Activated CD4-positive, CD25-positive, alpha-beta regulatory T cell (primary cell): ENCODE measurements at places on chromosomes 2 and 18.

DNA sequence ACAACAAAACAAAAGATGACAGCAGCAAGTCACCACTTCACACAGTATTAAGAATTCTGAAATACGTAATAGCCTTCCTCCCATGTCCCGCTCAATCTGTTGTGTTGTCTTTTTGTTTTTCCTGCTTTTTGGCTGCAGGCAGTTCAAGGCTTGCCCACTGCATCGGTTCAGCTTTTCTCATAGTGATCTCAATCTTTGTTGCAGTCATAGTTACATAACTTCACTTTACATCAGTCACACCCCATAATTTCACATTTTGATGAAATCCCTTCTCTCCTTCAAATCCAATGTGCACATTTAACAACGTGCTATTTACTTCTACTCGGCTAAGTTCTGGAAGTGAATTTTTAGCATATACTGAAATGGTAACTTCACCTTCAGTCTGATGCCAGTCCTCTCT lies 33.8 kb upstream of the HAAO start:
- no peak for DNase-seq

GRCh38 chr2:120976501-120977307 lies 241.0 kb downstream of the GLI2 start:
- no peak for DNase-seq

- no peak for DNase-seq
These were observed 188.2 kb upstream of the SYT4 start for GRCh38 chr18:43465483-43465882.

DNA sequence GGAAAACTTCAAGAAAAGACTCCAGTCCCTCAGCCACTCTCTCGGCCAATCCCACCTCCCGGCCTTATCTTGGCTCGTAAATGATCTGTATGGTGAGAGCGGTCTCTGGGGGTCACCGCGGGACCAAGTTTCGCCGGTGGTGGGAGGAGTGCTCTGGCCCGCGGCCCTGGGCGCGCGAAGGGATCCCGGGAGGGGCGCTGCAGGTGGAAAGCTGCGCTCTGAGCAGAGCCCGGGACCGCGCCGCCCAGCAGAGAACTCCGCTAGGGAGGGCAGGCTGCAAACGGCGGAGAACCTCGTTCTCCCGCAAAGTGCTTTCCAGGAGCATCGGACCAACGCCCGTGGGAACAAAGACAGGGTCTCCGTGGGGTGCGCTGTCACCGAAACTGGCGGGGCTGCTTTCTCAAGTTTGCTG lies 622 bp downstream of the LRP2 start:
- no peak for DNase-seq

- DNase-seq: no peak
These were observed 134.6 kb downstream of the TMEFF2 start for GRCh38 chr2:192060161-192060560.

- no peak for DNase-seq
These were observed 165.9 kb upstream of the MSH6 start for GRCh38 chr2:47617028-47617427.

GRCh38 chr2:239601201-239601851 lies 200.5 kb upstream of the HDAC4 start:
- no peak for DNase-seq

- DNase-seq: no peak
These were observed 301.9 kb upstream of the KYNU start for GRCh38 chr2:142575561-142575960.

- DNase-seq: no peak
These were observed 259.3 kb downstream of the SOX11 start for GRCh38 chr2:5951471-5951870.

- no peak for DNase-seq
These were observed 62.4 kb downstream of the TXNL1 start for GRCh38 chr18:56575819-56576663.

GRCh38 chr2:85711578-85712060 lies 17.5 kb downstream of the GNLY start:
- DNase-seq: no peak

DNA sequence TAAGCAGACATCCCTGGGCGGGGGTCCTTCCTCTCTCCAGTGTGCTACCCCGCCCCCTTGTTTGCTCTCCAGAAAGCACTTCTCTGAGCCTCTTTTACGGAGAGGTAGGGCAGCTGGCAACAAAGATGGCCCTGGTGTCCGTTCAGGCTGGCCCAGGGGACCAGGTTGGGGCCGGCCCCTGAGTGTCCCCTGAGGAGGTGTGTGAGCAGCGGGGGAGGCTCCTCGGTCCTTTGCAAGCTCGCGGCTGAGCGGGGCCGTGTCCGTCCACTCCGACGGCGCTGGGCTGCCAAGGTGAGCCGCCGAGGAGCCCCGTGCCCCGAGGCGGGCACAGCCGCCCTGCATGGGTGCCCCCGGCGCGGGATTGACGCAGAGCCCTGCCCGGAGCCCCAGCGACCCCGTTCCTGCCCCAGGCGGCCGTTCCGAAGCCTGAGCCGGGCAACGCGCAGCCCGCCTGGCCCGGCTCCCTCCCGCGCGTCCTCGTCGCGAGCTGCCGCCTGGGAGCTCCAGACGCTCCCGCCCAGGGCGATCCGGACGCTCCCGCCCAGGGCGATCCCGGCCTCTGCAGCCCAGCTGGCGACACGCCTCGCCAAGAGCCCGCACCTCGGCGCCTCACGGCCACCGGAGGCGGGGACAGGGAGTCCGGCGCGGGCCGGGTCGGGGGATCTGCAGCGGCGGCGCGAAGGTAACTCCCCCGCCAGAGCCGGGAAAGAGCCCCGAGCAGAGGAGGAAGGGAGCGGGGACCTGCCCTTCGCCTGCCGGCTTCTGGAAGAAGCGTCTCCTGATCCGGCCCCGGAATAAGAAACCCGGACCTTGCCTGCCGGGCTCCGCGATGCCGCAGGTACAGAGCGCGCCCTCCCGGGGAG lies at the start of gene PROKR1:
TSS of gene PROKR1 (plus strand) at position 569 of the 863 bp plus-strand sequence. CDS start 2,243 bp downstream, outside the sequence.
- no peak for DNase-seq

DNA sequence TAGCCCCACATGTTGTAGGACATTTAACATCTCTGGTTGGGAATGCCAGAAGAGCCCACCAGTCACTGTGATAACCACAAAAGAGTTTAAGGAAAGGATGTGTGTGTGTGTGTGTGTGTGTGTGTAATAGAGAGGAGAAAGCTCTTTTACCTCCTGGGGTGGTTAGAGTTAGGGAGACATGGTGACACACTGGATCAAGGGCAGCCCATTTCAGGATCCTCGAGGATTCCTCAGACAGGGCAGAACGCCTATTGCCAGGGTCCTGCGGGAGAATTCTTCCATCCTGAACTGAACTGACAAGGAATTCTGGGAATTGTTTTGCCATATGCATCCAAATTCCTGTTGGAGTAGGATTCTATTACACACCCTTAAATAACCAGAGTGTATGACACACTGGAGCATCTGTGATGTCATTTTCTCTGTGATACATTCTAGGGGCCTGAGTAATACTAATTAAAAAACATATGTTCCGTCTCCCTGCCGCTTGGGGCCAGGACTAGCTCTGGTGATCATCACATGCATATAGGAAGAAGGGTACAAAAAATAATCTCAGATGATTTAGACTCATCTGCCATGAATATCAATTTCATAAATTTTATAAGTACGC lies 156.4 kb upstream of the MMADHC start:
- DNase-seq: no peak

- DNase-seq: no peak
These were observed 709 bp downstream of the PTPN2 start for GRCh38 chr18:12883372-12883683.

DNA sequence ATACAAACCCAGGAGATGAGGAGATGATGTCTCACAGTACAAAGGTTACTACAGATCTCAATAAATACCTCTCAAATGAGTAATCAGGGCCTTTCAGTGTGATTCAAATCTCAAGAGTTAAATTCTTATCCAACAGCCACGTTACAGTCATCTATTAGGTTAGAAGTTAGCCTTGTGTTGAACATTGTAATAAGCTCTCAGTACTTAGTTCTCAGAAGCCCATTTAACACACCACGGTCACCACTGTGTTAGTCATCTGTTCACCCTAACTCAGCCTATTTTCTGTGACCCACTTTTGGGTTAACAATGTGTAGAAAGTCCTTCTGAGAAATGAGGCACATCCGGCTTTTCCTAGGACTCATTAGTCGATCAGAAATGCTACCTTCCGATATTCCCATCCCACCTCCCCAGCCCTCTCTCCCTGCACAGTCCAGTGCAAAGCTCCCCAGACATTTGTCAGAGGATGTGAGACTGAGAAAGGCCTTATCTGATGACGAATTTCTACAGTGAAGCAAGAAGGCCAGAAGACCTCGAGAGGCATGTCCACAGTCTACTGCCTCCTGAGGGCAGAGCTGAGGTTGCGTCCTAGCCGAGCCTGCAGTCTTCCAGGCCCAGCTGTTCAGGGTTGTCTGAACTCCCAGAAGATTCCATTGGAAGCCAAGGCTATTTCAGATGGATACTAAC lies 92.6 kb downstream of the ACTR2 start:
- no peak for DNase-seq

GRCh38 chr18:80175451-80176204 lies 66.6 kb downstream of the ADNP2 start:
- peak; percentile 20 for DNase-seq

DNA sequence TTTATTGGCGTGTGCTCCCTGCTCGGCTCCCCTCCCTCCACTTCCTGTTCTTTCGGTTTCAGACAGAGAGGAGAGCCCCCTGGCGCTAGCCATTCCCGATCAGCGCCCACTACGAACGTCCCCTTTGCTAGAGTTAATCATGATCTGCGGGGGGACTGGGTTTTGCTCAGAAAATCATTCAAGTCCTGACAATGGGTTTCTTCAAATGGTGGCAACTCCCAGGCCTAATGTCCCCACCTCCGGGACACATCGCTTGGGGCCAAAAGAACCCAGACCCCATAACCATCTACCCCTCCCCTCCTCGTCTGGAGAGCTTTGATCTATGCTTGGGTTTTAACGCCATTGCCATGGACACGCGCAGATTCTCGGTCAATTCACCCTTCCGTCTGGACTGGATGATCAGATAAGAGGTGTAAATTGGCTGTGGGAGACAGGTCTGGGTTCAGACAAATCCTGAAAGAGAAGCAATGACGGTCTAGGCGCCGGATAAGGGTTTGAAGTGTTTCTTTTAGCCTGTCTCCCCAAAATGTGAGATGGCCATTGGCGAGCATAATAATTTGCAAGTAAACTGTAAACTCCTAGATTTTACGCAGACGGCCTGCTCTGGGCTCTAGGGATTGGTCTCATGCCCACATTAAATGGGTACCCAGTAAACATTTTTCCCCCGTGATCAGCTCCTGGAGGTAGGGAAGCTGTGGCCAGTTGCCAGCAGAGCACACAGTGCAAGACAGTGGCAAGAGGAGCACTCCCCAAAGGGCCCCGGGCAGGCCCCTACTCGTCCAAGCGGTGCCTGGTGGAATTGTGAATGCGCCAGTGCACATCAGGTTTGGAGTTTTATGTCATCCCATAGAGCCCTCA lies 4.7 kb downstream of the NRP2 start:
- no peak for DNase-seq

- DNase-seq: no peak
These were observed 38.7 kb downstream of the SCG2 start for GRCh38 chr2:223563462-223563861.

DNA sequence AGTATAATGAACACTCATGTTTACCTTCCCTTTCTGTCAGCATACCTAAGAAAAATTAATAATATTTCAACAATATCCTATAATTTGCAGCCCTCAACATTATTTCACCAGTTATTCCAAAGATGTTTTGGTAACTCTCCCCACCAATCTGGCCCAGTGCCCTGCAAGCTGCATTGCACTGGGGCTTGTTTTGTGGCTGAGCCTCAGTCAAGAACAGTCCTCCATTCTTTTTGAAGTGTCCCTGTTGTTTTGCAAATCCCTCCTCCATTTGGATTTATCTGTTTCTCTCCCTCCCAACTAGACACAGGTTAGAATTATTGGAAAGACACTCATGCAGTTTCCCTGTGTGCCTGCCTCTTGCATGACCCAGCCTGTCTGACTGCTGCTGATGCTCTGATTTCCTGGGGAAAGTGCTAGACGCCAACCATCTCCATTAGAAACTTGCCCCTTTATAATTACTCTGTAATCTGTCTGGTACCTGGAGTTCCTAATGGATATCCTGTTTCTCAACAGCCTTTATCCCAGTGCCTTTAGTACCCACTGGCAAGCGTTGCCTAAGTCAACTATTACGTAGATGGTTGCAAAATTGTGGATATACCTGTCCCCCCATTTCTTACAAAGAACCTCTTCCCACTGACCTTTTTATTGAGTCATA lies 60.2 kb downstream of the EIF5B start:
- no peak for DNase-seq

GRCh38 chr18:13455960-13456481 lies 237.5 kb downstream of the LDLRAD4 start:
- DNase-seq: no peak

DNA sequence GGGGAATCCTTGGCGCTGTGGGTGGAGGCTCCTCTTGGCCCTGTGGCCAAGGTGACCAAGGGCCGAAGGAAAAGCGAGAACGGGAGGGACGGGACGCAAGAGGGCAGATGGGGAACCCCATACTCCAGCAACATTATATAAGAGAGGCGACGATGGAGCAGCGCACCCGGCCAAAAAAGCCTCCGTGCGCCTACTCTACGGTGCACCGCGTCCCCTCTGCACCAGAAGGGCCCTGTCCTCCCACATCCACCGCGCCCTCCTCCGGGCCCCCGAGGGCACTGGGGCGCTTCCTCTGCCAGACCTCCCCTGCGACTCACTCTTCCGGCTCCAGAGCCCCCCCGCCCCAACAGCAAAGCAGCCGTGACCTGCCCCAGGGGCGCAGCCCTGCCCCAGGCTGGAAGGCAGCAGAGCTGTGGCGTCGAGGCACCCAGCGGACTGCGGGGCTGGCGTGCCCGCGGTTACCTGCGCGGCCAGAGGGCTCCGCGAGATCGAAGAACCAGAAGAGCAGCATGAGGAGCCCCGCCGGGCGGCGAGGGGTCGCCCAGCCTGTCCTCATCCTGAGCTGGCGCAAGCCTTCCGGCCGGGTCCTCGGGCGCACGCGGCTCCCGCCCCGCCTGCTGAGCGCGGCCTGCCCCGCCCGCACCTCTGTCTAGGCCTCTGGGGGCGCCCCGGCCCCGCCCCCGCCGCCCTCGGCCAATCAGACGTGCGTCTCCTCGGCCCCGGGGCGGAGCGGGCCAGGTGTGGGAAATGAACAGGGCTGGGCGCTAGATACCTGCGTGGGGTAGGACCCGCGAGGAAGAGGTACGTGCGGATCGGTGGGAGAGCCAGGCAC lies 106.3 kb upstream of the CD302 start:
- DNase-seq: peak; percentile 76

- DNase-seq: no peak
These were observed 109.4 kb downstream of the KCTD1 start for GRCh38 chr18:26438980-26439379.

DNA sequence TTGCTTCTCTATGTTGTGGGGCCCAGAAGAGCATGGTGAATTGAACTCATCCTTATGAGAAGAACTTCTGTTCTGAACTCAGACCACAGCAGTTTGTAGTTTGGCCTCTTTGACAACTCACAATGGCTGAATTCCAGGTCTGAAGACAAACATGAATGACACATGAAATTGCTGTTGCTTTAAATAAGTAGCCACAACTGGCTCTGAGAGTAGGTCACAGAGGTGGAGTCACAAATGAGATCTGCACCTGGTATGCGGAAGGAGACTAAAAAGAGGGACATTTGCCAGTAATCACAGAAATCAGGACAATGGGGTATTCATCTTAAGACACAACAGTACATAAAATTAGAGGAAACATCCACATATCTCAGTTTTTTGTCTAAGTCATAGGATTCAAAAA lies 290.3 kb upstream of the MMADHC start:
- DNase-seq: no peak
